Effector memory CD4-positive, alpha-beta T cell (primary cell): ENCODE measurements at places on chromosomes 6 and 20.
A peak's percentile ranks its signal among the peaks of the same experiment; 100 is the strongest.

GRCh38 chr6:166555086-166555485, 31.4 kb downstream of the RAMACL start:
- DNase-seq, result no peak

DNA sequence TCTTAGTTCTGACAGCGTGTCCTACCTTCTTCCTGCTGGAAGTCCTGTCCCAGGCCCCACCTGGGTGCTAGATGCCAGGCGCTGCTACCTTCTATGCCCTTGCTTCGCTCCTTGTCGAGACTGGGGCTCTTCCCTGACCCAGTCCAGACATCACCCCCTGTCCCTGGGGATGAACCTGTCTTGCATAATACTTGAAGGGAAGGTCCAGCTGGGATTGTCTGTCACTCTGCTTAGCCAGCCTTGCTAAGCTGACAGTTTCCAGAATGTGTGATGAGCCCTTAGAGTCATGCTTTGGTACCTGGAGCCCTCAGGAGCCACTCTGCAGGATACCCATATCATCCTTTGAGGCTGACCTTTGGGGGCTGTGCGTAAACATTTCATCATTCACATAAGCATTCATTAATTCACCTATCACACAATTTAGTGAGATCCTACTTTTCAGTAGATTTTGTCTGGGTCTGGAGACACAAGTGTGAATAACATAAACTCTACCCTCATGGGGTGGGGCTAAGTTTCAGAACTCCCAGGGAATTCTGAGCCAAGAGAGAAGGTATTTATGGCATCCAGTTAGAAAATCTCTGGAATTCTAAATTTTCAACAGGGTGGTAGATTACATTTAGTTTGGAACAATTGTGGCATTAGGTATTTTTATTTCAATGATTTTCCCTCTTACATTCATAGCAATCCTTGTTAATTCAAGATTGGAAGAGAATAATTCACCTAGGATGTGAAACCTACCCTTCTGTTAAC, 151.1 kb upstream of the HDAC2 start:
- no peak for DNase-seq

GRCh38 chr6:158911746-158912480, 88.1 kb downstream of the RSPH3 start:
- no peak for DNase-seq

GRCh38 chr6:113496166-113496565, 361.0 kb upstream of the MARCKS start:
- no peak for DNase-seq

DNA sequence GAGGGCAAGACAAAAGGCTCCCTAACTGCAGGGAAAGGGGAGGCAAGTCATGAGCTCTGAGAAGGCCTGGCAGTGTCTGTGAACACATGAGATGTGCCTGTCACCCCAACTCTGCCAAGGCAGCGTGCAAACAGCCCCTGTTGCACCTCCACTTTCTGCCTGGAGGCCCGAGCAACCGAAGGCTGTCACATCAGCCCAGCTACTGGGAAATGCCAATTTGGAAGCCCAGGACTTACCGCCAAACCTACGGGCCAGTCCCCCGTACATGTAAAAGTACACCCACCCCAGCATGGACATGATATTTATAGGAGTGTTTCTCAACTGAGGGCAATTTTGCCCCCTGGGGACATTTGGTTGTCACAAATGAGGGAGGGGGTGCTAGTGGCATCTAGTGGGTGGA, 27.3 kb upstream of the RPP40 start:
- DNase-seq, result no peak

- DNase-seq, result no peak
These were observed 30.9 kb downstream of the MAP3K5 start for GRCh38 chr6:136761227-136761922.

GRCh38 chr20:50052550-50053361, 60.2 kb downstream of the UBE2V1 start:
- DNase-seq, result no peak

GRCh38 chr6:44158770-44159228, at the start of gene CAPN11:
CAPN11 (plus strand) TSS chr6:44158820; CDS start chr6:44158849, 29 bp downstream.
- no peak for DNase-seq

DNA sequence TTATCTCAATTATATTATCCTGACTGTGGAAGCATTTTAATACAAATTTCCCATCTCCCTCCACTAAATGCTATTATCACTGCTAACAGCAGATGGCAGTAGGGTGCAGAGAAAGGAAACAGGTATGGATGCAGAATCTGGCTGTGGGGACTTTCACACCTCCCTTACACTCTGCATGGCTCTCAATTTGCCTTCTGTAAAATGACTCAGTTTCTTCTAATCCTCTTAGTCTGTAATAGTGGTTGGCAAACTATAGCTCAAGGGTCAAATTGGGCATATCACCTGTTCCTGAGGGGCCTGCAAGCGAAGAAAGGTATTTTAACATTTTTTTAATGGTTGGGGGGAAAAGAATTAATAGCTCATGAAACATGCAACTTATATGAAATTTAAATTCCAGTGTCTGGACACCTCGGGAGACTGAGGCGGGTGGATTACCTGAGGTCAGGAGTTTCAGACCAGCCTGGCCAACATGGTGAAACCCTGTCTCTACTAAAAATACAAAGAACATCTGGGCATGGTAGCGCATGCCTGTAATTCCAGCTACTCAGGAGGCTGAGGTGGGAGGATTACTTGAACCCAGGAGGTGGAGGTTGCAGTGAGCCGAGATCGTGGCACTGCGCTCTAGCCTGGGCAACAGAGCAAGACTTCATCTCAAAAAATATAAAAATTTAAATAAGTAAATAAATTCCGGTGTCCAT, 83.5 kb downstream of the ZMYND8 start:
- no peak for DNase-seq

- no peak for DNase-seq
These were observed 32.1 kb upstream of the NR2E1 start for GRCh38 chr6:108133594-108134179.

DNA sequence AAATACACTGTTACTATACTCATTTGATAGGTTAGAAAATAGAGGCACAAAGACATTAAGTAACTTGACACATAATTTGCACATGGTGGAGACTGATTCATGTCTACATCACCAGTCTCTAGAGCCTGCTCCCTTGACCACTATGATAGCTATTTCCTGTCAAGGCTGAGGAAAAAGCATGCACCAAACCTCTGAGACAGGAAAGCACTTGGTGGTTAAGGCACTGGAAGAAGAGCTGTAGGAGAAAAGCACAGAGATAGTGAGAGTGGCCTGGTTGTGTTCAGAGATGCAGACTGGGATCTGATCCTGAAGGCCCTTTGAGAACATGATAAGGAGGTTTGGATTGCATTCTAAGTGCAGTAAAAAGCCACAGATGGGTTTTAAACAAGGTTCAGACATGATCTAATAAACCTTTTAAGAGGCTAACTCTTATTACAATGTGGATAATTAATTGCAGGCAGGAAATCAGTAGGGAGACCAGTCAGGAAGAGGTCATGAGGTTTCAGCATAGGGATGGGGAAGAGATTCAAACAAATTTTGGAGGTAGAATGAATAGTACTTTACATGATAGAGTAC, 168.9 kb downstream of the PHF3 start:
- DNase-seq, result no peak

DNA sequence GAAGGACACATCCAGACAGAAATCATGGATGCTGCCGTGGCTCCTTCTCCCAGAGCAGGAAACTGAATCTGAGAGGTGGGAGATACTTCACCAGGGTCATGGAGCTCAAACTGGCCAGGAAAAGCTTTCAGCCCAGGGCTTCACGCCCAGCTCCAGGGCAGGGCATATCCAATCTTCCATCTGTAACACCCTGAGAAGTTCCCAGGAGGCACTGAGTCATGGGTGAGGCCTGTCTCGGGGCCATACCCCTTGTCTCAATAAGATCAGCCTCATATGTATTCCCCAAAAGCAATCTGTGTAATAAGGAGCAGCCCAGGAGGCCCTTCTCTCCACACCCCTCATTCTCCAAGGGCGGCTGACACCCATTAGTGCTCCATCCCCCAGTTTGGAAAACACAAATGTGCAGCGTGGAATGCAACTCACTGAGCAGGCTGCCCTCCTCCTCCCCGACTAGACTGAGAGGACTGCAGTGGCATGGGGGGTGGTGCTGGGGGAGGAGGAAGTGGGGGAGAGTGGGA, 439.3 kb upstream of the SULF2 start:
- no peak for DNase-seq

- DNase-seq, result no peak
These were observed 33.9 kb upstream of the FBXO9 start for GRCh38 chr6:53031281-53031680.

DNA sequence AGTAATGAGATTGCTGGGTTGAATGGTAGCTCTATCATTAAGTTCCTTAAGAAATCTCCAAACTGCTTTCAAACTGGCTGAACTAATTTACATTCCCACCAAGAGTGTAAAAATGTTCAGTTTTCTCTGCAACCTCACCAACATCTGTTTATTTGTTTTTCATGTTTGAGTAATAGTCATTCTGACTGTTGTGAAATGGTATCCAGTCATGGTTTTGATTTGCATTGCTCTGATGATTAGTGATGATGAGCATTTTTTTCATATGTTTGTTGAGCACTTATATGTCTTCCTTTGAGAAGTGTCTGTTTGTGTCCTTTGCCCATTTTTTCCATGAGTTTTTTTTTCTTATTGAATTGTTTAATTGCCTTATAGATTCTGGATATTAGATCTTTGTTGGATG, 24.9 kb downstream of the DEFB125 start:
- DNase-seq, result no peak

DNA sequence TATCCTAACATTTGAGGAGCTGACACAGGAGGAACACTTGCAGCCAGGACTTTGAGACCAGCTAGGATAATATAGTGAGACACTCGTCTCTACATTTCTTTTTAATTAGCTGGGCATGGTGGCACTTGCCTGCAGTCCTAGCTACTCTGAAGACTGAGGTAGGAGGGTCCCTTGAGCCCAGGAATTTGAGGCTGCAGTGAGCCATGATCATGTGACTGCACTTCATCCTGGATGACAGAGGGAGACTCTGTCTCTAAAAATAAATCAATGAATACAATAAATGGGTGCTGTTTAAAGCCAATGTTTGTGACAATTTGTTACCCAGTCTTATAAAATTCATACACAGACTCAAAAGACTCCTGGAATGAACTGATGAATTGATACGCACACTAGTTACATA, 1.8 kb upstream of the HLA-G start:
- DNase-seq, result no peak

DNA sequence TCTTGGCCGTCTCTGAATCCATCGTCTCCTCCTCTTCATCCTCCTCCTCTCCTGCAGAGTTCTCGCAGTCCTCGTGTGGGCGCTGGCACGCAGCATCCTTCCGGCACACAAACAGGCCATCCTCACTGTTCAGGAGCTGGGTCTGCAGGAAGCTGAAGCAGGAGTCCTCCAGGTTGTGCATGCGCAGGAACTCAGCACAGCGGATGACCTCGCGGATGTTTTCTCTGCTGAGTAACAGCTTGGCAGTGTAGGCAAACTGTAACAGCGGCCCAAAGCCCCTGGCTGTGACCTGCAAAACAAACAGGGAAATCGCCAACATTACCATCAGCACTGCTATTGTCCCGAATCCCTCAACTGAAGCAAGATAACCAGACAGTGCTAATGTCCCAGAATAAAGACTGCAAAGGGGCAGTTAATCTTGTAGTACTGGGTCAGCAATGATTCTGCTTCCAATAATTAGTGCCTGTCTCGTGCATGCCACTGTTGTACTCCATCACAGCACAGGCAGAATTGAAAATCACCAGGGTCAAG, 57.4 kb downstream of the GJA10 start:
- no peak for DNase-seq

- no peak for DNase-seq
These were observed 88.4 kb upstream of the JAG1 start for GRCh38 chr20:10762216-10762615.

DNA sequence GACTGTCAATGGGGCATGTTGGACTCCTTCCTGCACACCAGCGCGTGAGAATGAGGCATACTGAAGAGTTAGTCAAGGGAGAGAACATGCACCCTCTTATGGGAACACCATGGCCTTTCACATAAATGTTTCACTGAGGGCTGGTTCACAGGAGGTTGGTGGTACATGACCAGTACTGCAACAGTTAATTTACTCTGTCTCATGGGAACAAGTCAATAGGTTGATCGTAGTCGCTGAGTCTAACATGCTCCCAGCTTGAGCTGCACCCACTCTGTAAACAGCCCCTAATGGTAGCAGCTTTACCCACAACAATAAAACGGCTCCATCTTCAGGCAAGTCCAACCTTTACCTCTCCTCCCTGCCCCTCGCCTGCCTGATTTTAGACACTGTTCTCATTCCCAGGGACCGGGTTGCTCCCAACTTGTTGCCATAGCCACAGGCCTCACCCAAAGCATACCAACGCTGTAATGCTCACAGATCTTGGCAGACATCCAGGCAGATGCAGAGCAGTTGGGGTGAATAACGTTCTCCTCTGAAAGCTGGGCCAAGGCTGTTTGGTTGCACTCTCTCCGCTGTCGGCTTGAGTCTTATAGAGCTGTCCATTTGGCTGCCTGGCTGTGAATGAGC, 111.3 kb downstream of the LY86 start:
- DNase-seq, result no peak

DNA sequence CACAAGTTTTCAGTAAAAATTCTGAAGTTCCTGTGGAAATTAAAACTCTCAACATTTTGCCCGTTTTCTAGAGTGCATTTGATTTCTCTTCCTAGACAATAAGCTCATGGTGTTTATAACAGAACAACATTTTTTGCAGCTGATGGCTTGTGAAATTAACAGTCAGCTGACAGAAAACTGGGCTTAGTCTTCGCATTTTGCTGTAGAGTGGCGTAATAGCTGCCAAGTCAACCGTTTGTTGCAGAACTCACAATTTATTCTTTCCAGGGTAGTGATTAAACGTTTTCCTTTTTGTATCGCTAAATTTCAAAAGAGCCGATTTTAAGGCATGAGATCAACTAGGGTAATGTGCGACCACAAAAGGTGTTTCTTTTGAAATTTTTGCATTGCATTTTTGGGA, 1.4 kb downstream of the SPO11 start:
- no peak for DNase-seq

DNA sequence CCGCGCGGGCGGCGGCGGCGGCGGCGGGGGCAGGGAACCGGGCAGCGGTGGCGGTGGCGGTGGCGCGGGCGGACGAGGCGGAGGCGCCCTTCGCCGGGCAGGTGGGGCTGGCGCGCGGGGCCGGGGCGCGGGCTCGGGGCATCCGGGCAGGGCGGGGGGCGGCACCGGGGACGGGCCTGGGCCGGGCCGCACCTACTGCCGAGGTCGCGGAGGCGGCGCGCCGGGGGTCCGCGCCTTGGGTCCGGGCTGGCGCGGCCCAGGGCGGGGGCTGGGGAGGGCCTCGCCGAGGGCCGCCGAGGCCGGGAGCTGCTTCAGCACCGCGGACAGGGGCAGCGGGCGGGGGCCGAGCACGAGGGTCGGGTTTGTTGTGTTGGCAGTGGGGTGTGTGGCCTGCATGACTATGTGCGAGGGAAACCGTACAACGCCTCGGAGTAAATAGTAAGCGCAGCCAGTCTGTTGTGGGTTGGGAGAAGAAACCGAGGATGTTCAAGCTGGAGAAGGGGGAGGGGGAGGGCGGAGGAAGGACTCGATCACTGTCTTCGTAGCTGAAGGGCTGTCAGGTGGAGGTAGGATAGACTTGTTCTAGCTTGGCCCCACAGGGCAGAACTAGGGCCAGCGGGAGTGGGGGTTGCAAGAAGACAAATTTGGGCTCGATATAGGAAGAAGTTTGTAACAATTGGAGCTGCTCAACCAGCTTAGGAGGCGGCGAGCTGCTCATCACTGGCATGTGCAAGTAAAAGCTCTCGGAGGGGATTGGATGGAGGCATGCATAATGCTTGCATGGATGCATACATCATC, 593 bp downstream of the MMP24 start:
- DNase-seq, result no peak

- DNase-seq, result no peak
These were observed 60.9 kb upstream of the TULP1 start for GRCh38 chr6:35573495-35574110.

- DNase-seq, result peak; percentile 11
These were observed 23.6 kb downstream of the PKHD1 start for GRCh38 chr6:52063584-52064344.
